ENCODE measurements at places on chromosomes 7 and 10.
A peak's percentile ranks its signal among the peaks of the same experiment; 100 is the strongest.

GRCh38 chr7:20203316-20203715, 13.9 kb downstream of the MACC1 start:
- no peak overlapping the region for H3K27ac ChIP-seq
- H3K27me3 ChIP-seq: no peaks in the 10 kb centered on the region
- H3K4me3 ChIP-seq: no peak overlapping the region
- no peak for DNase-seq

DNA sequence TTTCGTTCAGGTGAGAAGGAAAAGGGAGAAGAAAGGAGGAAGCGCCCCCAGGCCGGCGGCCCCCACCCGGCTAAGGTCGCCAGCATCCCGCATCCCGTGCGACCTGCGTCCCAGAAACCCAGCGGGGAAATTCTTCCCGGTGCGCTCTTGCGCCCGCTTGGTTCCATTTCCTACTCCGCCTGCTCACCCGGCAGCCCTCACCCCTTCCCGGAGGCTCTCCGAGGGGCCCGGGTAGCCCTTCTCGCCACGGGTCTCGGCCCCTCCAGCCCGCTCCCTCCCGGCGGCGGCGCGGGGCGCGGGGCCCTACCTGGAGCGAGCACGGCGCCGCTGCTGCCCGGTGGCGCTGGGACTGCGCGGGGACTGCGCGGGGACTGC, at the start of gene PRKCQ:
Gene PRKCQ, minus strand, starts transcription at position 373 of the 375 bp plus-strand sequence. CDS start 65,141 bp downstream, outside the sequence.
- DNase-seq: no peak
- no peaks in the 10 kb centered on the region for H3K36me3 ChIP-seq
- peak within 1 kb of the TSS; percentile 51 for H3K4me3 ChIP-seq

GRCh38 chr10:76667408-76668370, 969.9 kb downstream of the KCNMA1 start:
- no peak overlapping the region for H3K27ac ChIP-seq
- no peaks in the 10 kb centered on the region for H3K4me1 ChIP-seq
- H3K4me3 ChIP-seq: no peak overlapping the region
- peaks cover 4% of the 10 kb centered on the region for H3K27me3 ChIP-seq

DNA sequence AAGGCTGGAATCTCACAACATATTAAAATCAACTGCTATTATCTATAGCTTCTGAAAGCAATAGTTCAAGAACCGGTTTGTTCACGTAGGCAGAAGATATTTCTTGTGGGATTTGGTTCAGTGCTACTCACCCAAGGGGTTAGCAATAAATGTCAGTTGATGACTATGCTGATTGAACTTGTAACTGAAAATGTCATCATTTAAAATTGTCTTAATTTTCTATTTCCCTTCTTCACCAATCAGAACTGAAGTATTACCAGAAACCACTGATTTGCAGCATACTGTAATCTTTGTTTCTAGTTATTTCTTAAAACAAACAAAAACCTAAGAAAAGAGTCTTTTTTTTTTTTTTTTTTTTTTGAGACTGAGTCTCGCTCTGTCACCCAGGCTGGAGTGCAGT, 46.1 kb downstream of the CPEB3 start:
- H3K27ac ChIP-seq: no peak overlapping the region
- no peak for DNase-seq
- peaks cover 27% of the 10 kb centered on the region for H3K4me1 ChIP-seq
- no peaks in the 10 kb centered on the region for H3K36me3 ChIP-seq
- no peaks in the 10 kb centered on the region for H3K27me3 ChIP-seq
- no peak overlapping the region for H3K4me3 ChIP-seq

DNA sequence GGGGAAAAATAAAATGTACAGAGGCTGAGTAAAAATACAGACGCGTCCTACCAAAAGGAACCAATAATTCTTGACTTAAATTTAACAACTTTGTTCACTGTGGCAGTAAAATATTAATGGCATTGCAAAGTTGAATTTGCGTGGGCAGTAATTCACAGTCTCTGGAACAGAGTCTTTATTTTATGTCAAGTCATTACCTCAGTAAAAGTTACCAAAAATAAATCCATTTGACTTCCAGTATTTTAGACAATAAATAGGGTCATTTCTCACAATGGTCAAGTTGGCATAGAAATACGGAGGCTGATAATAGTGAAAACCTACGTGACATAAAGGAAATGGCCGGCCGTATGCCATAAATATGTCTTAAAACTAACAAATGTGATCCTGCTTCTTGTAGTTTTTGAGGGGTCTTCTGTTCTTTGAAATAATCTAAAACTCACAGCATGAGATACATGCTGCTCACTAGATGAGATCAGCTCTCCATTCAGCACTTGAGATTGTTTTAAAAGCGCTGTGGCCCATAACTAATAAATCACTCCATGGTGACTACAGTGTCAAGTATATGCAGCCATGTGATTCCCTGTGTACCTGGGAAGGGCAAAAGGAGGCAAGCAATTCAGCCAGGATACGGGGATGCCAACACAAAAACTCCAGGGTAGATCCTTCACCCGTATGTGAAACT, 75.3 kb downstream of the DOCK4 start:
- H3K27me3 ChIP-seq: no peaks in the 10 kb centered on the region
- no peaks in the 10 kb centered on the region for H3K36me3 ChIP-seq
- H3K4me1 ChIP-seq: no peaks in the 10 kb centered on the region
- H3K27ac ChIP-seq: no peak overlapping the region

DNA sequence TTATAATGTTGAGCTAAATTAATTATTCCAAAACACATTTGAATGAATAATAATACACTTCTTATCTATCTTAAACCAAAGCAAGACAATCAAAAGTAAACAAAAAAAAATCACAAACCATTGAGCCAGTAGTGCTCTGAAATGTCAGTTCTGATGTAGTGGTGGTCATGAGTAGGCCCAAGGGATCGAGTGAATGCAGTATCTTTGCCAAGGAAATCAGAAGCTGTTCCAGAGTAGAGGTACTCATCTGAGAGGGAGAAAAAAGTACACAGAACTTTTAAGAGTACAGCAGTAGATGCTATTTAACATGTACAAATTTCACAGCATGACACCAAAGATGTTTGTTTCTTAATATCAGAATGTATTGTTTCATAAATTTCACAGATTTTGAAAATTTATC, 121.5 kb downstream of the SEMA3D start:
- no peaks in the 10 kb centered on the region for H3K36me3 ChIP-seq
- no peaks in the 10 kb centered on the region for H3K27me3 ChIP-seq
- H3K4me3 ChIP-seq: no peak overlapping the region
- no peaks in the 10 kb centered on the region for H3K4me1 ChIP-seq
- DNase-seq: no peak
